ENCODE measurements at places on chromosomes 6 and 20.

- DNase-seq = no peak
Measured at GRCh38 chr20:10741060-10741459, 67.3 kb upstream of the JAG1 start.

- no peak for DNase-seq
Measured at GRCh38 chr20:4445784-4446183, 275.9 kb upstream of the PRND start.

GRCh38 chr6:47484616-47485015, 7.0 kb downstream of the CD2AP start:
- DNase-seq = no peak

GRCh38 chr20:47196091-47197081, 160.1 kb downstream of the ZMYND8 start:
- DNase-seq = no peak

DNA sequence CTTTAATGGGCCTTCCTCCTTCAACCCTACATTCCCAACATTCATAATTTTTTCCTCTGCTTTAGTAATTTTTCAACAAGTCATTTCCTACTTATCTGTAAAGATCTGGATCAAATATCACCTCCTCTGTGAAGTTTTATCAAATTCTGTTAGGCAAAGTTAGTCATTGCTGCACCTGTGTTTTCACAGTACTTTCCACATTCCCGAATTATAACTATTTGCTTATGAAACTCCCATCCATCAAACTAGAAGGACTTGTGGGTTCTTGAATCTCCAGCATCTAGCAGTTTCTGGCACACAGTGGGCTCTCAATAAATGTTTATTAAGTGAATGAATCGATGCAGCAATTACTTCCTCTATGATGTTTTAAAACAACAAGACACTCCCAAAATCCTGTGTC, 257.6 kb downstream of the HDGFL1 start:
- no peak for DNase-seq

DNA sequence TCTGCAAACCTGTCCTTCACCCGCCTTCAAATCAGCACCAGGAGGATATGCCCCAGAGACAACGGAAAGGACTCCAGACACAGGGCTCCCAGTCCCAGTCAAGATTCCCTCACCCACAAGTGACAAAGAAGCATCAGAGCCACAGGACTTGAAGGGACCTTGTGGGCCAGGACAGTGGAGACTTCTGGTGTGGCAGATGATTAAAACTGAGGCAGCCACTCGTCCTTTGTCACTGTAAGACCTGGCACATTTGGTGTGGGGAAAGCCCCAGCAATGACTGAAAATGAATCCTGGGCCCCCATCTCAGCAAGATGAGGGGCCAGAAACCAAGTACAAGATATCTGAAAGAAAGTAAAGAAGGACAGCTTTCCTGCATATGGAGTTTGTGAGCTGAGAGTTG, 15.6 kb upstream of the GMPR start:
- no peak for DNase-seq

DNA sequence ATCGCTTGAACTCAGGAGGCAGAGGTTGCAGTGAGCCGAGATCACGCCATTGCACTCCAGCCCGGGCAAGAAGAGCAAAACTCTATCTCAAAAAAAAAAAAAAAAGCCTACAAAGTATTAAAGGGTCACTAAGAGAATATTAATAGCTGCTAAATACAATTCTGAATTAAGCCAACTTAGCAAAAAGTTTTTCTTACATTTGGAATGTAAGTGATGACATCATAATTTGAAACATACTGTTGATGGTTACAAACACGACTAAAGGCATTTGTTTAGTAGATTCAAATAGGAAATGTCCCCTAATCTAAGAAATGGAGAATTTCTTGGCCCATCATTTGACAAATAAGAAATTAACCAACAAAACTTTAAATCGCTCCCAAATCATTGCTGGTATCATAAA, 282.8 kb downstream of the RNGTT start:
- DNase-seq = no peak

DNA sequence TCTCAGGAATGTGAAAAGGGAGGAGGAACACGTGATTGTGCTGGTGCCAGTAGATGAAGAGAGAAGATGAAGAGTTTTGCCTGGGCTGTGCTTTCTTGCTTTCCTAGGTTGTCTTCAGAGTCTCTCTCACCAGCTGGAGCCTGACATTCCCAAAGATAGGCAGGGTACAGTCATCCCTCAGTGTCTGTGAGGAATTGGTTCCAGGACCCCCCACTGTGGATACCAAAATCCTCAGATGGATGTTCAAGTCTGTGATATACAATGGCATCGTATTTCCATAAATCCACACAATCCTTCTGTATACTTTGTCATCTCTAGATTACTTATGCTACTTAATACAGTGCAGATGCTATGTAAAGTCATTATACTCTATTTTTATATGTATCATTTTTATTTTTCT, 113.5 kb downstream of the SAMD5 start:
- no peak for DNase-seq

- DNase-seq = peak; percentile 20
Measured at GRCh38 chr6:123838505-123839234, 35.0 kb downstream of the NKAIN2 start.

- DNase-seq = no peak
Measured at GRCh38 chr20:11117808-11118528, 444.2 kb upstream of the JAG1 start.

DNA sequence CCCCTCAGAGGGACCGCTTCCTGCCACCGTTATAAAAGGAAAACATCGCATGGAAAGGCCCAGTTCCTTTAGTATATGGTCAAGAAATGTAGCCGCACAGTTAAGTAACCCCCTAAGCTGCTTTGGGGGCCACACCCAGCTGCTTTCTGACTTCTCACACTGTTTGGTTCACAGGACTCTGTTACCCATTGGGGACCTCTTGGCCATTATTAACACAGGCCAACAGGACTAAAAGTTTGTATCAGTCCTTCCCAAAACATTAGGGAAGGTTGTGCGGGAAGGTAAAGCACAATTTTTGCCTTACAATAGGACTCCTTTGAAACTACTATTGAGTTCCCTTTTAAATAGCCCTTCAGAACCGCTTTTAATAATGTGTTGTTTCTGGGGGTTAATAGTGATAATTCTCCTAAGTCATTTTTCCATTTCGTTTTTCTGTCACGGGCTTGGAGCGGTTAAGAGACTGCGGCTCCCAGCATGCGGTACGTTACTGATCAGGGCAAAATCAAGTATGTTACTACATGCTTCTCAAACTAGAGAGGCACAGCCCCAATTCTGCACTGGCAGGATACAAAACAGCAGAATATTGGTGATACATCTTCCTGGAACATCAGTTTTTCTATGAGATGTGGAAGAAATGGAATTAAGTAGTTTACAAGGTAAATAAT, 668 bp upstream of the RPP40 start:
- DNase-seq = no peak

- DNase-seq = no peak
Measured at GRCh38 chr6:134079406-134079921, 27.0 kb upstream of the SLC2A12 start.

DNA sequence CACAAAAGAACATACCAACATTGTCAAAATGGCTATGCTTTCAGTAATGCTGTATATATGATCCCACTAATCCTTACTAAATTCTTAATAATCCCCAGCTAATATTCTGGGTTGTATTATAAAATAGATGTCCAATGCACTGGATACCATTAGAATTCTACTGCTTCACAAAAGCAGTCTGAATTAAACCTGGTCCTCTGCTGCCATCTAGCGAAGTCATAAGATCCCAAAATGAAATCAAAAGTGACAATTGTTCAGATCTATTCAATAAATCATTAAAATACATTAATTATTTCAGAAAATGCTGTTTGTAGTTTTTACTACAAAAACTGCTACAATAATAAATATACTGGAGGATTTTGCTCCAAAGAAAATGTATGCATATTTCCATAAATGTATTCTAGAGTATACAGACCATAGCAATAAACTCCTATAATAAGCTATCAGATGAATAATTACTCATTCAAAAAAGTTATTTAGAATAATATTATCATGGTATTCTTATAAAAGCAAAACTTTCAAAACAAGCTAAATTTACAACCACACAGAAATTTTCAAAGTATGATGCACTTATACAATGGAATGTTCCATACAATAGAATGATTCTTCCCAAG, 92.6 kb downstream of the RNGTT start:
- peak; percentile 7 for DNase-seq

DNA sequence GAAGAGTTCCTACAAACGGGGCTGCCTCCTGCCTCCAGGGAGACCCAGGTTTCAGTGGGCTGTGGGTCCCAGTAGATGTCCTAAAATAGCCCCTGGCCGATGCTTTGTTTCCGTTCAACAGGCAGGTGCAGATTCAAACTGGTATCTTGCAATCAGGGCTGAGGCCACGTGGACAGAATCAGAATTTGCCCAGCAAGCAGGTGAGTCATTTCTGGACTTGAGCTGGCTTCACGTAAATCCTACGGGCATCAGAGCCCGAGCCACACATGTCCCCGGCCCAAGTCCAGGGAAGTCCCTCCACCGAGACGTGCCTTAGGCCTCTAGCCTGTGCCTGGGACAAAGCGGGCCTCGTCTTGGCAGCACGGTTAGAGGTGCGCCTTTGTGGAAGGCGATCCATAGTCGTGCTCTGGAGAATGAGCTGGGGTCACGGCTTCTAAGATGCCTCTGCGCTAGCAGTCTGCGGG, 101.6 kb upstream of the FRMD1 start:
- DNase-seq = no peak

DNA sequence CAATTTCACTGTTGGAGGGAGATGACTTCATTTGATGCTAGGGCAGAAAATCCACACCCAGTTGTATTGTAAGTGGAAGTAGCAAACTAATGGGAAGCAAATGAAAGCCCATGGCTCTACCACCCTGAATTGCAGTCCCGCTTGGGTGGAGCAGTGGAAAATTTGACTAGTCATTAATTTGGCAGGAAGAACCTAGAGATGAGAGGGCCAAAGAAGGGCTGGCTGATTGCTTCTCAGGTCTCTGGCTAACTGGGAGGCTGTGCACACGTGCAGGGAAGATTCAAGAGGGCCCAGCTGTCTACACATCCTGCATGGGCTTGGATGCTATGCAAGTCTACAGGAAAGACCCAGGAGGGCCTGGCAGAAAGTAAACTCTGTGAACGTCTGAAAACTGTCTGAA, 466.2 kb downstream of the TFAP2A start:
- DNase-seq = no peak

GRCh38 chr6:97029552-97029951, 105.0 kb downstream of the KLHL32 start:
- peak; percentile 48 for DNase-seq

DNA sequence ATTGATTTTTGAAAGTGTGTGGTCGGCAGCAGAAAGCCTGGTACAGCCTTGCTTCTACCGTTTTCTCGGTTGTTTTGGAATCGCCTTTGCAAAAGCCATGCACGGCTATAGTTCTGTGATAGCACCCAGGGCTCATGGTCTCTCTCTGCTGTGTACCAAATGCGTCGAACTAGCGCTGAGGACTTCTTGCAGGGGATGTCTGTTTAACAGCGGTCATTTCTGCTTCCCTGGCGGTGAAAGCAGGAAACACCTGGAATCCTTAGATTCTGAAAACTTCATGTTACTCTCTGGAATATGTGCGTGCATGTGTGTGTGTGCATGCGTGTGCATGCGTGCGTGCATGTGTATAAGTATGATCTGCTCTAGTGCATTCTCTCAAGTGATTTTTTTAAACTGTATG, 26.1 kb upstream of the GCNT2 start:
- no peak for DNase-seq

GRCh38 chr6:17276766-17277165, 4.4 kb upstream of the RBM24 start:
- no peak for DNase-seq

DNA sequence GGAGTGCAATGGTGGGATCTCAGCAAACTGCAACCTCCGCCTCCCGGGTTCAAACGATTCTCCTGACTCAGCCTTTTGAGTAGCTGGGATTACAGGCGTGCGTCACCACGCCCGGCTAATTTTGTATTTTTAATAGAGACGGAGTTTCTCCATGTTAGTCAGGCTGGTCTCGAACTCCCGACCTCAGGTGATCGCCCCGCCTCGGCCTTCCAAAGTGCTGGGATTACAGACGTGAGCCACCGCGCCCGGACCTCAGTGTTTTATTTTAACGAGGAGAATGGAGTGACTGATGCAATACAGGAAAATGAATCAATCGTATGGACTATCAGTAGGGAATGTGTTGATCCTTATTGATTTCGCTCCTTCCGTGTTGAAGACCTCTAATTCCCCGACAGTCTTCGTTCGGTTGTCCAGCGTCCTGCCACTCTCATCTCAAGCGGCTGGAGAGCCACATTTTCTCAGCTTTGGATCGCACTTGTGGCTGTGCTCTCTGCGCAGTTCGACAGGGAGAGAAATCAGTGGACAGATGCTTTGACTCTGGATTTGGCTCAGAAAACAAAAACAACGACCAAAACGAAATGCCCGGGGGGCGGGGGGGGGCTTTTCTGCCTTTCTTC, 166.2 kb downstream of the TRIM27 start:
- no peak for DNase-seq

DNA sequence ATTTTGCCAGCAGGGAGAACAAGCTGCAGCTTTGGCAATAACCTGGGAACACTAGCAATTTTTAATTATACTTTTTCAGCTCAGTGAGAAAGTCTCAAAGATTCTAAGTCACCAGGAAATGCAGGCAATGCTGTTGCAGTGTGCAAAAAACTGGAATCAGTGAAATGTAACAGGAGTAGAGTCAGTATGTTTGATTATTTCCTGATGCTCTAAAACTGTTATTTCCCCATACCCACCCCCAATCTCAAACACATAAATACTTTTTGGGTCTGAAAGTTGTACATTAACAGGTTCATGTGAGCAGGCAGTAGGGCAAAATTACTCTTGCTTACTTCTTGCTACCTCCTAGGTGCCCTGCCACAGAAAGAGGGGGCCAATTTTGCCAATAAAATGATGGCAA, 65.4 kb upstream of the BEND6 start:
- DNase-seq = no peak

GRCh38 chr6:37092923-37093727, 76.8 kb upstream of the PIM1 start:
- no peak for DNase-seq

DNA sequence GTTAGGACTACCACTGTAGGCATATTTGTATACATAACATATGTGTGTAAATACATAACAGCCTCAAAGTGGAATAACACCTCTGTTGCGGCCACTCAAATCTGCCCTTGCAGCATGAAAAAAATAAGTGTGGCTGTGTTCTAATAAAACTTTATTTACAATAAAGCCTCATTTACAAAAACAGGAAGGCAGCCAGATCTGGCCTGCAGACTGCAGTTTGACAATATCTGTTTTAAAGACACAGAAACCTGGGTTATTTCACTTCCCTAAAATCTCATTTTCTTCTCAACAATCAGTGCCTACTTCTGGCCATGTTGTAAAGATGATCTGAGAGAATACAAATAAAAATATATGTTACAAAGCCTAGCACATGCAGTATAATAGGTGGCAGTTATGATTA, 53.9 kb upstream of the SCML4 start:
- DNase-seq = no peak

GRCh38 chr6:119350952-119351372, 1.4 kb upstream of the MAN1A1 start:
- DNase-seq = no peak

- no peak for DNase-seq
Measured at GRCh38 chr20:15740046-15740775, 833.0 kb downstream of the KIF16B start.

Data from NCI-H1417 treated with DMSO at 0.1 percent for 48 hours (cell line).